Stimulated activated CD8-positive, alpha-beta memory T cell treated with anti-CD3 and anti-CD28 coated beads, Interleukin-7, amount 100 ng/mL, for 1 hour (primary cell): ENCODE measurements at places on chromosomes 3 and 15.

GRCh38 chr15:28993720-28994053 lies 107.9 kb downstream of the APBA2 start:
- DNase-seq = no peak

DNA sequence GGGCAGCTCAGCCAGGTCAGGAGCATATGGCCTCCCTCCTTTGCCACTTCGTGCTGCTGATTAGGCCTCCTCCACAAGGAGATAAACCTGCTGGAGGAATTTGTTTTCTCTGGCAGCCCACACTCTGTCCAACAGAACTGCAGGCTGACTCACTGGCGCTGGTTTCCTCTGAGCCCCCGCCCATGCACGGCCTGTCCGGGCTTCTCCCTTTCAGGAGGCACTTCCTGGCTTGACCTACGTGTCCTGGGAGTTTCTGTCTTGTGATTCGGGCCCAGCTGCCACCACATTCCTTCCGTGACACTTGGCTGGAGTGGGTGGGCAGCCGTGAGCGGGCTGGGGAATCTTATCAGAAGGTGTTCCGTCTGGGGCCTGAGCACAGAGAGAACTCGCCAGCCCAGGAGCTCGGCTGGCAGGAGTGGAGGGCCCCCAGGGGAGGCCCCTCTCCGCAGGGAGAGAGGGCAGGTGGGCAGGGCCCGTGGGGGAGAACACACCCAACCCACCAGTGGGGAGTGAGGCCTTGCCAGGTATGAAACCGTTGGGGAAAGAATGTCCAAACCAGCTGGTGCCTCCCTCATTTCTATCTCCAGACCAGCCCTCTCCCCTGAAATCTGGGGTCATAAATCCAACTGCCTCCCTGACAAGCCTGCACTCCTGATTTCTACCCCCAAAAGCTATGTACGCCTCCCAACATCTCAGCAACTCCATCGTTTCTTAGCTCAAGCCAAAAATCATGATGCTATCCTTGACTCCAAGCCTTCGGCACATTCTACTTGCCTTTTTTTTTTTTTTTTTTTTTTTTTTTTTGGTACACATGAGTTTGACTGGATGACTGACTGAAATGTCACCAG lies 110.6 kb upstream of the MEF2A start:
- no peak for DNase-seq

DNA sequence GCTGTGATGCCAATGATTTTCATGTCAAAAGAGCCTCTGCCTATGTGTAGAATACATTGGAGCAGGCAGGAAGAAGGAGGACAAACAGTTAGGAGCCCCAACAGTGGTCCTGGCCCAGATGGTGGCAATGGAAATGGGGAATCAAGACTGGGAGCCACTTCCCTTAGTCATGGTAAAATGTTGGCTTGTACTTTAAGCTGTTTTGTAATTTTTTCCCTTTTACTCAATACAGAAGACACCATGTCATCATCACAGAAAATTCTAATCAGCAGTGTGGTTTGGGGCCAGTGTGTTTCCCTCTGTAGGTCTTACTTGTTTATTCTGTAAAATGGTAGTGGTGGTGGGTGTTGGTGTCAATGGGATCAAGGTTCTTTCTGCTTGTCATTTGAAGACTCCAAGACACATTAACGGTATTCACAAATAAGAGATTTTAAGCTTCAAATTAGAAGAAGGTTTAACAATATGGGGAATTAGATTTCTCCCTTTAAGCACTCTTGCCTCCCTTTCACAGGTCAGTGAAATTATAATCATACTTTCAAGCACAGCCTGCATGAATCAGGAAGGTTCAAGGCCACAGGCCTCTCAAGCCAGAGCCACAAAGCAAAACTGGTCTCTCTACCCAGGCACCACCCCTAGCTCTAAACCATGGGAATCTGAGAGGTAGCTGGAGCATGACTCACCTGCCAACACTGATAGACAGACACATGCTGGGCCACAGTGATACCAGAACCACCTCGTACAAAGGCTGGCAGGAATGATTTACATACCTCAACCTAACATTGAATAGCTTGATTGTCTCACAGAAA lies 24.9 kb downstream of the SIAH2 start:
- DNase-seq = no peak

DNA sequence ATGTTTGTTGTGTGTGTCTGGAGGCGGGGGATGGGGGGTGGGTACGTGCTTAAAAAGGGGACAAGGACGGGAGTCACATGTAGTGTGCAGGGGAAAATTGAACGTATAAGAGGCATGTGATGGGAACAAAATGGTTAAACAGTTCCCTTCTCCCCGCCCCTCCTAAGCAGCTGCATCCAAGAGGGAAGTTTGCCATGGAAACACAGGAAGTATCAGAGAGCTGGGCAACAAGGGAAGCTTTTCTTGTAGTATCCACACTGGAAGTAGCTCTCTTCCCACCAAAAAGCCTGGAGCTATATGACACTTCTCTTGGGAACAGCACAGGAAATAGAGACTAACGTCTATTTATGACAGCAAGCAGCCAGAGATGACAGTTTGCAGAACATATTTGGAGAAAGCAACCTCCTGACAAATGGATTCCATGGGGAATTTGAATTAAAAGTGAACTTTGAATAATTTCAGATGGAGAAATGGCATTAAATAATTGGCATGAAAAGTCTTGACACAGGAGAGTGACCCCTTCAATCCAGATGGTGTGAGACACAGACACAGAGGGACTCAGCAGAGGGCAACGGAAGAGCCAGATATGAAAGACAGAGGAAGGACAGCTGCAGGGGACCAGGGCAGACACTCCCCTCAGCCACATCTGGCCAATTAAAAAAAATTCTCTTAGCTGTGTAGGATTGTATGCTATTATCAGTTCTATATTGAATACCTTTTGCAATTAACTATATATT lies 294.2 kb upstream of the TBL1XR1 start:
- no peak for DNase-seq

DNA sequence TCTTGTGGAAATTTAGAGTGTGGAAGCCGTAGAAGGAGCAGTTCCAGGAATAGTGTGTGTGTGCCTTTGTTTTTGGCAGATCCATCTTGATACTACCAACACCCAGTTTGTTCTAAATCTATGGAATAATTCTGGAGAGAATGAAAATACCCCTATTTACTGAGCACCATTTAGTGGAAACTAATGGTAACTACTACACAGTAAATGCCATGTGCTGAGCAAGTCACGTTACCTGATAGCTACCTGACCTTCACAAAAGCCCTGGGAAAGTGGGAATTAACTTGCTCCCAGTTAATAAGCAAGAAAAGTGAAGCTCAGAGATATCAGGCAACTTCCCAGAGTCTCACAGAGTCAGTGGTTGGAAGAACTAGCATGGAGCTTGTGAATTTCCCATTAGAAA lies 137.7 kb downstream of the ARPP21 start:
- no peak for DNase-seq
